D721Med (cell line): ENCODE measurements at places on chromosomes 5 and 9.

- no peak for DNase-seq
These were observed 15.3 kb downstream of the NOTCH1 start for GRCh38 chr9:136530461-136531089.

DNA sequence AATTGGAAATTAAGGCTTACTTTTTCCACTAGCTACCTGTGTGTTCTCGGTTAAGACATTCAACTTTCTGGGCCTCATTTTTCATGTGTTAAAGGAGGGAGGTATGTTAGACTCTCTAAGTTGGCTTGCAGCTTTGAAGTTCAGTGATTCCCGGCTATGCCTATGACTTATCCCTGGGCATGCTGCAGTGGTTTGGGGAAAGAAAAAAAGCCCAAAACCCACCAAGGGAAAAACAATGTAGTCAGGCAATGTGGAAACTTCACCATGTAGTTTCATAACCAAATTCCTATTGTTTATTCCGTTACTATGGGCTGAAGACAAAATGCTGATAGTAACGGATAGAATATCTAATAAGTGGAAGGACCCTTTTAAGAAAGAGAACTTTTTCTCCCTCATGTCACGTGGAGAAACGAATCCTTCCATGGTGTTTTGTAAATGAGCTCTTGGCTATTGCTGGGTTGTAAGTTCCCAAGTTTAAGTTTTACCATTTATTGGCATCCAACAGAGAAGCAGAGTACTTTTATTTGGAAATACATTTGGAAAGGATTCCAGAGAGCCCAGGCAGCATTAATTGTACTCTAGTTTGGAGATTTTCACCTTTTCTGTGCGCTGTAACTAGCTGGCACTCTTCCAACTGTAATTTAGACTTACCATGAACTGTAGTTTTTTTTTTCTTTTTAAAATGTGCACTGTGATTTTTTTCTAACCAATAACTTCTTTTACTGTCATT lies 84.9 kb upstream of the MPDZ start:
- no peak for DNase-seq

- no peak for DNase-seq
These were observed 56.2 kb downstream of the UBE2QL1 start for GRCh38 chr5:6504677-6505415.

GRCh38 chr9:135077497-135078200 lies 9.8 kb upstream of the OLFM1 start:
- DNase-seq = no peak

GRCh38 chr5:80712919-80713318 lies 58.1 kb upstream of the DHFR start:
- no peak for DNase-seq

DNA sequence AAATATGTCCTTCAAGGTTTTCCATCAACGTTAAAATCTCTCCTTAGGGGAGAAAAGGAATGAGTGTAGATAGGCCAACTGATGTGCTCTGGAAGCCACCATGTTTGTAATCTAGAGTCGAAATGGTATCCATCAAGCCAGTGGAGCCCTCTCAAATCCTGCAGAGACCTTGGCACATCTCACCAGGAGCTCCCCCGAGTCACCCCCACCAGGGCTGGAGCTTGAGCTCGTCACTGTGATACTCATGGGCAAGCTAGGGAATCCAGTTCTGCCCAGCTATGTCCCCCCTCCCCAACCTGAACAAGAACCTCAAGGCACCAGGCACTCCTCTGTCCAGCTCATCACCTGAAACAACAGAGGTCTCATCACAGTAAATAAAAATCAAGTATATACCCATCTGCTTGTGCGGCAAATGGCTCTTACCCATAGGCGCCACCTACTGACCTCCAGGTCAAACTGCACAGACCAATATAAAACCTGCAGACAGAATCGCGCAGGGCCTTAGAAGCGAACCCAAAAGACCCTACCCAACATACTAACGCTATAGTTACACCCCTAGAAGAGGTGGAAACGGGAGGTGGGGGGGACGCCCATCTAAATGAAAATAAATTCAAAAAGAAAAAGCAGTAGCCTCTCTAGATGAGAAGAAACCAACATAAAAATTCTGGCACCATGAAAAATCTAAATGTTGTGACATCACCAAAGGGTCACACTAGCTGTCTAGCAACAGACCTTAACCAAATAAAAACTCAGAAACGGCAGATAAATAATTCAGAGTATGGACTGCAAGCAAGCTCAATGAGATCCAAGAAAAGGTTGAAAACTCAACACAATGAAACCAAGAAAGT lies 75.0 kb downstream of the TTC39B start:
- DNase-seq = no peak
